MCF 10A (cell line): ENCODE measurements at places on chromosomes 2 and 18.

- DNase-seq = no peak
Measured at GRCh38 chr2:118050386-118050785, 36.5 kb upstream of the CCDC93 start.

DNA sequence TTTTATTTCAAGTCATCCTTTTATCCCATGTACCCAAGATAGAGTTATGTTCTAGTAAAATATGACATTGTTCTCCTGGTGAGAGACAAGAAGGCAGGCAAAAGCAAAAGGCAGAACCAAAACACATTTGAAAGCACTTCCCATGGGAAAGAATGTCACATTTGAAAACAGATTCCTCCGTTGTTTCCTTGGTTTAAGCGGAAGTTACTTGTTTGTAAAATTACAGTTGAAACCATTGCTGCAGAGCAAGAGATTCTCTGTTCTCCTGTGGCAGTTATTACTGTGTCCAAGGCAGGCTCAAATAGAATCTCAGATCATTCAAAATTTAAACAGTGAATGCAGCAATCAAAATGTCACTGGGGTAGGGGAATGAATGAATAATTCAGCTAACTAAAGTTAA lies 149.6 kb downstream of the MTCL1 start:
- DNase-seq = no peak

DNA sequence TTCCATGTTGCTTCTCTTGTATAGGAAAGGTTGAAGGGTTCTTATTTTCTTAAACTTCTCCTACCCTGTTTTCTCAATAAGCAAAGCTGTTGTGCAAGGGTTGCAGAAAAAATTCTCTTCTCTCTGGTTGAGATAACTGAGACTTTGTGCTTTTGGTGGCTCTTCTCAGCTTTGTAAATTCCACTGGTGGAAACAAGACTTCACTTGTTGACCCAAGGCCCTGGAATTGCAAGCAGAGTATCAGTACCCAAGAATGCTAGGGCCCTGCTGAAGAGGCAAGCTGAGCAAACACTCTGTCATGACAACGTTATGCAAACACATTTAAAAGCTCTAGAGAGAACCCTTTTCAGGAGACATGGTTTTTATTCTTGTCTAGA lies 294.7 kb upstream of the EPAS1 start:
- no peak for DNase-seq

DNA sequence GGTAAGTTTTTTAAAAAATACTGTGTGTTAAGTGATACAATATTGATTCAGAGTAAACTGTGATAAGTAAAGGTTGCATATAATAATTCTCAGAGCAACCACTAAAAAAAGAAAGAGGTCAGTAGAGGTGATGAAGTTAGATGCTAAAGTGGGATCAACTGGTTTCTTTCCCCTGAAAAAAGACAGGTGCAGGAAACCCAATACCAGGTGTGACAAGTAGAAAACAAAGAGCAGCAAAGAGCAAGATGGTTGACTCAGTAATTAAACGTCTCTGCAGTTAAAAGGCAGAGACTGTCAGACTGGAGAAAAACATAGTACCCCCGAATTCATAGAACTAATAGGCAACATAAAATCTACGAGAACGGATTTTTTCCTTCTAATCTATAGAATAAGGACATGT lies 128.3 kb downstream of the ATP9B start:
- DNase-seq = no peak

GRCh38 chr2:238127165-238128060 lies 11.1 kb upstream of the KLHL30 start:
- no peak for DNase-seq

- DNase-seq = no peak
Measured at GRCh38 chr2:151905963-151906632, 77.9 kb upstream of the ARL5A start.

- DNase-seq = peak; percentile 31
Measured at GRCh38 chr2:59932341-59932740, 621.1 kb downstream of the BCL11A start.

DNA sequence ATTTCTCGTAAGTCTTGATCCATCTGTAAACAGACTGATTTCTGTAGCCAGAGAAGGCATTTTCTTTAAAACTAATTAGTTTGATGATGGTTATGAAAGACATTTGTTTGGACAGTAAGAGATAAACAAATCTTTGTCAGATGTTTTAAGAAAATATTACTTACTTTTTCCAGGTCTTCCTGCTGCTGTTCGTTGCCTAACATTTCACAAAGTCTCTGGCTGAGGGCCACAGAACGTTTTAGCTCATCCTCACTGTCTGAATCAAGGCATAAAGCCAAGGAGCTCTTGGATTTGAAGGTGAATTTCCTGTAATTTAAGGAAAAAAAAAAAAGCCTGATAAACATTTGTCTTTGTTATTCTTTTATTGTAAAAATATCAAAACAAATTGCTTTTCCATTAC lies 57.8 kb downstream of the VIL1 start:
- DNase-seq = peak; percentile 1

DNA sequence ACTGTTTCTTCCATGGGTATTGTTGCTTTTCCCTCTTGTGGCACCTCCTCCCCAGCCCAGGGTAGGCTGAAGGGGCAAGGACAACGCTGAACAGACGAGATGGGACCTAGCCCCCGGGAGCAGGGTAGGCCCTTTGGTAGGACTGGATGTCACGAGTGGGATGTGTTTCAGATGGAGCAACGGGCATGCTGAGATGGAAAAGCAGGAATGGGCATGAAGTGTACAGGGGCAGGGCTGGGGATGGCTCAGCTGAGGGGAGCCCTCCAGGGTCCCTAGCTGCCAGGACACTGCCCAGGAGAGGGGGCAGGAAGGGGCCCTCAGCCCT lies 33.4 kb downstream of the ARHGEF4 start:
- DNase-seq = no peak

- DNase-seq = peak; percentile 73
Measured at GRCh38 chr2:110113961-110114591, 1.5 kb downstream of the MALL start.

- DNase-seq = peak; percentile 43
Measured at GRCh38 chr2:207467716-207468347, 61.9 kb upstream of the CREB1 start.

DNA sequence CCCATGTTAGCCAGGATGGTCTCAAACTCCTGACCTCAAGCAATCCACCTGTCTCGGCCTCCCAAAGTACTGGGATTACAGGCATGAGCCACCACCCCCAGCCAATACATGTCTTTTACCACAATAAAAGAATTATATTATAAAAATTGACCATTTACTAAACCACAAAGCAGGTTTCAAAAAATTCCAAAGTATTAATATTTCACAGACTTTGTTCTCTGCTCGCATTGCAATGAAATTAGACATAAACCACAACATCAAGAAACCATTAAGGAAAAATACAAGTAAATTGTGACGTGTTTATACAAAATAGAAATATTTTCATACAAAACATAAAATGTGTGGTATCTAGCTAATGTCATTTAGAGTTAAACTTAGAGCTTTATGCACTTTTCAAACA lies 13.4 kb upstream of the MAPRE3 start:
- DNase-seq = no peak
